ENCODE measurements at places on chromosomes 3 and 15.

GRCh38 chr3:63656786-63657185 lies 4.3 kb downstream of the SNTN start:
- no peak for DNase-seq

- DNase-seq, result no peak
These were observed 227.6 kb upstream of the BHLHE40 start for GRCh38 chr3:4751502-4752101.

DNA sequence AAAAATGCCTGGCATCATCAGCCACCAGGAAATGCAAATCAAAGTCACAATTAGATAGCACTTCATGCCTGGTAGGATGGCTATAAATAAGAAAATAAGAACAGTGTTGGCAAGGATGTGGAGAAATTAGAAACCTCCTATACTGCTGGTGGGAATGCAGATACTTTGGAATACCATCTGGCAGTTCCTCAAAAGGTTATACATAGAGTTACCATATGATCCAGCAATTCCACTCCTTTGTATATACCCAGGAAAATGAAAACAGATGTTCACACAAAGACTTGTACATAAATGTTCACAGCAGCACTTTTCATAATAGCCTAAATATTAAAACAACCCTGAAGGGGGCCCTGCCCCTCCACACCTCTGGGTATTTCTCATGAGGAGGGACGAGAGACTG lies 13.7 kb downstream of the ACSBG1 start:
- no peak for DNase-seq

DNA sequence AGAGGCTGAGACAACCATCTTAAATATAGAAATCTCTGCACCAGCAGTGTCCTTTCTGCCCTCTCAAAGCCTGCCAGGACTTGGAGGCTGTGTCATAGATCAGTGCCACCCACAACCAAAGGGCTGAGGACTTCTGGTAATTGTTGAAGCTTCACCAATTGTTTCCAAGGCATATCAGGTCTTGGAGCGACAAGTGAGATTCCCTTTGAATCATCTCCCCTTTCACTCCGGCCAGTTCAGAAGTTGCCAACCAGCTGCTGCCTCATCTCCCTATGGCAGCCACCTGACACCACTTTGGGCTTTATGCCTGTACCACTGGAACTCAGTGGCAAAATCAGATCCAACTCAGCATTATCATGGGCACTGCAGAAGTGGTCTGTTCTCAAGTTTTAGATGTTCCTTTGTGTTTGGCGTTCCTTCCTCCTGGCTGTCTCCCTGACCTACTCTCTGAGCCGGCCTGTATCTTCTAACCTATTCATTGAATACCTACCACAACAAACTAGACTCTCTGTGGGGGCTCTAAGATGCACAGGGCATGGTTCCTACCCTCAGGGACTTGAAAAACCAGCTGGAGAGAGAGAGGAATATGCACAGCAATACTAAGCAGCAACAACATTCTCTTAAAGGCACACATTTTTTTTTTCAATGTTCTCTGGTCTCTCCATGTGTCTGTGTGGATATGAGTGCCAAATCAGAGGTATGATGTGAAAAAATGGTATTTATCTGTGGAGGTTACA lies 90.8 kb upstream of the PFN2 start:
- DNase-seq, result no peak

DNA sequence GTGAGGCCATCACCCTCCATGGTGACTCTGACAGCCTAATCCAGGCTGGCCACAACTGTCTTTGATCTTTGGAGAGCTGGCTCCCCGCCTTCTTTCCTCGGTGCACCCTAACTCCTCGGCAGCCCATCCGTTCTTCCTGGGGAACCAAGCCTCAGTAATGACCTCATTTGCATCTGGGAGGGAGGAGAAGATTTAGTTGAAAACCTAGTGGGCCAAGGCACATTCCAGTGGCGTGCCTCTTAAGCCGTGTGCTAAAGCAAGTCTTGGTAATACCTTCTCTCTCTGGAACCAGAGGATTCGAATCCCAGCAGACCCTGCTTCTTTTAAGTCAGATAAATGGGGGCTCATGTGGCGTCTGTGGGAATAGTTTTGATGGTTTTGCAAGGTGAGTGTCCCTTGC lies 233.1 kb downstream of the EBLN2 start:
- no peak for DNase-seq

GRCh38 chr3:126684218-126684751 lies 19.8 kb upstream of the CHCHD6 start:
- DNase-seq, result no peak

DNA sequence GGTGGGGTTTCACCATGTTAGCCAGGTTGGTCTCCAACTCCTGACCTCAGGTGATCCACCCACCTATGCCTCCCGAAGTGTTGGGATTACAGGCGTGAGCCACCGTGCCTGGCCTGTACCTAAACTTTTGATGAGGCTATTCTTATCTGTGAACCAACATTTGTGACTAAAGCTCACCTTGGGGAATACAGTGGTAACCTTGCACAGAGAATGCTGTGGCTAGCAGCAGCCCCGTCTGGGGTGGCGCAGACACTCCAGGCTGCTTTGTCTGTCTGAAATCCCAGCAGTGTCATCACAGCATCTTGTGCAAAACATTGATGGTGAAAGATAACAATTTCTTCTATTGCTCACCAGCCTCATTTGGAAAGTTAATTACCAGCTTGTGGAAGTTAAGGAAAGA lies 58.9 kb downstream of the CMTM8 start:
- DNase-seq, result no peak

DNA sequence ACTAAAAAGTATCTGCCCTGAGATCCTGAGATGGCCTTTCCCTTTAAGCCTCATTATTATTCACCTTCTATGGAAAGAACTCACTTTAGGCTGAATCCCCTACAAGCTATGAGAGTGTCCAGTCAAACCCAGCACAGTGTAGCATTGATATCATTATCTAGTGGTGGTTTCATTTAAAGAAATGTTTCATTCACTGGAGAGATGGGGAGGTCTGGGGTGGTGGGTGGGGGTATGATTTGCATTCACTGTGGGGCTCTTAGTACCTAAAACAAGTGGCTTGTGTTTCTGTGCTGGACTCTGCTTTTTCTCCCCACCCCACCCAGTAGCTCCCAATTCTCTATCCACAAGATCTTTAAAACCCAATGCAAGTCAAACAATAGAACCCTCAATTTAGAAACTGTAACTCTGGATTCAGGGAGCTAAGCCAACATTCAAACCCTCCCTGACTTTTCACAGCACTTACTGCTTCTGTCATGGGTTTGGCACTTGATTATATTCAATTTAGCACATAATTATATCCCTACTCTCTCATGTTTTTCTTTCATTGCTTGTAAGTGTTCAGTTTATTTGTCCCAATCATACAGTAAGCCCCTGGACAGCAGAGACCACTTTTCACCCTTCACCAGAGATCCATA lies 310.5 kb upstream of the THBS1 start:
- no peak for DNase-seq

DNA sequence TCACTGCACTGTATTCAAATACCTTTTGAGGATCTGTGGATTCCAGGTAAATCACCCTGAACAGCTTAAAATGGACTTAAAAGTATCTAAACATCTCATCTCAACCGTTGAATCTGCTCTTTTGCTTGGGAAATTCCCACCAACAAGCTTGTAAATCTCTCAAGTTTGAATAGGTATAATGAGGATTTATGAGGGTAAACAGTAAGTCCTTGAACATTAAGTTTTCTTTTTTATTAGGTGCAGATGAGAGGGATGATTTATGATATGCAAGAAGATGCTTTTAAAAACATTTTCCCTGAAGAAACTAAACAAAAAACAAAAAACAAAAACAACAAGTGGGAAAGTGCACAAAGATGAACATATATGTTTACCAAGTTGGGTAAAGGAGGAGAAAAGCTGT lies 290.6 kb downstream of the ROBO1 start:
- DNase-seq, result no peak

- no peak for DNase-seq
These were observed 56.6 kb upstream of the PLXND1 start for GRCh38 chr3:129663045-129663446.

DNA sequence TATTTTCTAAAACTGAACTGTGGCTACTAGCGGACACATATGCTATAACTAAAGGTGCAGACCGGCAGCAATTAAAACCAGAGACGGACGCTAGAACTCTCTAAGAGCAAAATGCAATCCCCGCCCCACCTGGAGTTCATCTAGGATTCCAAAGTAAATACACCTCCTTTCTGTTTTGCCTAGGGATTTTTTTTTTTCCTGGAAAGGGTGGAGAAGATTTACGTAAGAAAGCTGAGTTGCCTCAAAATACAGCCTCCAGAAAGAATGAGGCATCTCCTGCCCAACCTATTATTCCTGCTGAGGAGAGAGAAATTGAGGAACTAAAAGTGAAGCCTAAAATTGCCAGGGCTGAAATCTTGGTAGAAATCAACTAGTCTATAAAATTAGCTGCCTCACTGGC lies 150.2 kb downstream of the TP63 start:
- no peak for DNase-seq

DNA sequence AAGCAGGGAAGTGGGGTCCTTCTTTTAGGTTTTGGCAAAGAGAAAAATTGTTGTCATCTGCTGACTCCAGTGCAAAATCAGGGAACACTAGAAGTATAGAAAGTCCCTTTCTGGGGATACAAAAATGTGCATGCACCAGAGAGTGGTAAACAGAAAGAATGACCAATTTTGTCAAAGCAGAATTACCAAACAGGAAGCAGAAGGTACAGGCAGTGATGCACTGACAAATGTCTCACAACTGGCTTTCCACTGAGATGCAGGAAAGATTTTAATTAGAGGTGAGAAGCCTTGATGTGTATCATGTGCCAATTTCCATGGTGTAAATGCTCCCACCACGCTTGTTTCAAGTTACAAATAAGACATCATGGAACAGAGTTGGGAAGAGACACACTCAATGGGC lies 66.0 kb downstream of the TRIM69 start:
- DNase-seq, result no peak

- DNase-seq, result no peak
These were observed 3.9 kb downstream of the AEN start for GRCh38 chr15:88624971-88625490.

DNA sequence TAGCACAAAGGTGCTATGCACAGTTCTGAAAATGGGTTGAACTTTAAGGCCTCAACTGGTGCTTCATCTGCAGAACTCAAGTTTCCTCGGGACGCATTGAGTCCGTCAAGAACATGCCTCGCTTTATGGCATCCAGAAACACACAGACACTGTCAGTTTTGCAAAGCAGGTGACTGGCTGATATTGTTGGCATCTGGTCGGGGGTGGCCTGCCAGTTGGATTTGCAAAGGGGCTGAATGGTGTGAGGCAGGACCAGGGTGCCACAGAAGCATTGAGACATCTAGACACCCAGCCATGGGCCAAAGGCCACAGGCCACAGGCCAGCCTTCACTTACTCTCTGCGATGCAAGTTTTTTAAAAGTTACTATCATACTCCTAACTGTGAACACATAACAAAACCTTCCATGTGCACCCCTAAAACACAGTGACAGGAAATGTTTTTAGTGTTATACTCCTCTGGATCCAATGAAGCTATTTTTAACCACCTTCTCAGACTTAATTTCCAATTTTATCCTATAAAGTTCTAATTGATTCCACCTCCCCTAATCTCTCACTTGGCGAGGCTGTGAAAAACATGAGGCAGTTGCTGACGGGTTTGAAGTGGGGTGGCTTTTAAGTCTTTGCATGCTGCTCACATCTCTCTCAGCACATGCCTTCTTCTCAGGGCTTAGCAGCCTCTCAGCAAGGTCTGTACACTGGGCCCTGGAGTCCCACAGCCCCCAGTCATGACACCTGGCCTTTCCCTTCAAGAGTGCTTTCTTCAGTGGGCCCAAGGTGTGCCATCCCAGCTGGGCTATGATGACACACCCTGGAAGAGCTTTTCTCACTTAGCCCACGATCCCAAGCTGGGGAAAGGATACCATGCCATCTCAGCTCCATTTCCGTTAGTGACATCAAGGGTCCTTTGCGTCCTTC lies 38.5 kb upstream of the DUSP7 start:
- DNase-seq, result no peak

Measured in GM19239 (cell line).